ENCODE measurements at places on chromosomes 5 and 9. TPM values are rescaled to one million over a fixed set of nuclear protein-coding genes. Genes with fewer than 3 reads are reported as not detected.

GRCh38 chr5:126263591-126264184, 159.5 kb upstream of the GRAMD2B start:
- DNase-seq, result no peak

DNA sequence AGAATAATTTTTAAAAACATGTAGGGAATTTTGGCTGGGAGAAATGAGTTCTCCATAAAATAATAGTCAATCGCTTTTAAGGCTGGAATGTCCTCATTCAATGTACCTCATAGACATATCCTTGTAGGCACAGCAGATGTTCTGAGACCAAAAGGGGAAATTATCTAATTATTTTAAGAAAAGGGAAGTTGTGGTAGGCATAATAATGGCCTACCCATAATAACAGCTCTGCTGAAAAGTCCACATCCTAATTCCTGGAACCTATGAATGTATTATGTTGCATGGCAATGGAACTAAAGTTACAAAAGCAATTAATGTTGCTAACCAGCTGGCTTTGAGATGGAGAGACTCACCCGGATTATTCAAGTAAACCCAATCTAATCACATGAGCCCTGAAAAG, 216.1 kb downstream of the TRIM36 start:
- no peak for DNase-seq

- DNase-seq, result no peak
These were observed 311.4 kb downstream of the TLE4 start for GRCh38 chr9:79883073-79883645.

The ZER1 gene
- 14.1 TPM for total RNA-seq

- no peak for DNase-seq
These were observed 575.2 kb upstream of the ZNF462 start for GRCh38 chr9:106287731-106288130.

Data from dermis blood vessel endothelial cell (primary cell).